ENCODE measurements at places on chromosomes 7 and 10. TPM values are rescaled to one million over a fixed set of nuclear protein-coding genes. Genes with fewer than 3 reads are reported as not detected.

DNA sequence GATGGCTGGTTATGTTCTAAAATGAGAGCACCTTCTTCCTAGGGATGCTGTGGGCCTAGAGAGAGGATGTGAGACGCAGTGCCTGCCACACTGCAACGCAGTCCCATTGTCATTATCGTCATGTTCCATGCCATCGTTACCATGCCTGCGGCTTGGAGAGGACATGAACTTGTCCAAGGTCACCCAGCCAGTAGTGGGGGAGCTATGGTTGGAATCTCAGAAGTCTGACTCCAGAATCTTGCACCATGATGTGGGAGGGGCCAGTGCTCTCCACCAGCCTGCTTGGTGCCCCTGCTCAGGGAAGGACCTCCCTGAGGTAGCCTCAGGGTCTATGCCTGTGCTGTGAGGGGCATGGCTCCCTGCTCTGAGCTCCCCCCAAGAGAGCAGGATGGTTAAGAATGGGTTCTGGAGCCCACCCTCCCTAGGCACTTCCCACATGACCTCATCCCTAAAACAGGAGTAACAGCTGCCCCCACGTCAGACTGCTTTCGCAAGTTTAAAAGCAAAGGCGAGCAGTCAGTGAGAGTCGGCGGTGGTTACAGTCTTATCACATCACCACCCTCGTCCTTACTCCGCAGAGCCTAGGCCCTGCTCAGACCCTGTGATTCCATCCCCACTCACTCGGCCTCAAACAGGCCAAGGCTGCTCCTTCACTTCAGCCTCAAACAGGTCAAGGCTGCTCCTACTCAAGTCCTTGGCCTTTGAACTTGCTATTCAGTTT lies 50.4 kb downstream of the HABP2 start:
- no peak for DNase-seq

GRCh38 chr10:43162604-43163003 lies 24.4 kb downstream of the CSGALNACT2 start:
- DNase-seq = no peak

DNA sequence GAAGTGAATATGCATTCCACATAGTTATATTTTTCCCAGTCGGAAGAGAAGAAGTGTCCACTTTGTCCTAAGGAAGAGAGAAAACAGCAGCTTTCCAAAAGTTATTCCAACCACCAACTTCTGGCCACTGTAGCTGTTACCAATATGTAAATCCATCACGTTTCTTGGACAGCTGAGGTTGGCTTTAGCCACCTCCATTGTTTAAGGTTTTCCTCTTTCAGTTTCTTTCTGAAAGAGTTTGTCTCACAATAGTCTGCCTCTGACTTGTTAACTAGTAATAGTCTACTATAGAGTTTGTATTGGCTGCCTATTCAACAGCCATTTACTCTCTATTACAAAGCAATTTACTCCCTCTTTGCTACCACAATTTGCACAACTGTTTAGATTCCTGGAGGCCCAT lies 457.6 kb upstream of the LRRN3 start:
- no peak for DNase-seq

- DNase-seq = no peak
These were observed 5.0 kb downstream of the MYO1G start for GRCh38 chr7:44973610-44974401.

- DNase-seq = no peak
These were observed 225.9 kb downstream of the TRIL start for GRCh38 chr7:28732071-28732869.

GRCh38 chr7:69129524-69129923 lies 468.8 kb upstream of the AUTS2 start:
- DNase-seq = no peak

DNA sequence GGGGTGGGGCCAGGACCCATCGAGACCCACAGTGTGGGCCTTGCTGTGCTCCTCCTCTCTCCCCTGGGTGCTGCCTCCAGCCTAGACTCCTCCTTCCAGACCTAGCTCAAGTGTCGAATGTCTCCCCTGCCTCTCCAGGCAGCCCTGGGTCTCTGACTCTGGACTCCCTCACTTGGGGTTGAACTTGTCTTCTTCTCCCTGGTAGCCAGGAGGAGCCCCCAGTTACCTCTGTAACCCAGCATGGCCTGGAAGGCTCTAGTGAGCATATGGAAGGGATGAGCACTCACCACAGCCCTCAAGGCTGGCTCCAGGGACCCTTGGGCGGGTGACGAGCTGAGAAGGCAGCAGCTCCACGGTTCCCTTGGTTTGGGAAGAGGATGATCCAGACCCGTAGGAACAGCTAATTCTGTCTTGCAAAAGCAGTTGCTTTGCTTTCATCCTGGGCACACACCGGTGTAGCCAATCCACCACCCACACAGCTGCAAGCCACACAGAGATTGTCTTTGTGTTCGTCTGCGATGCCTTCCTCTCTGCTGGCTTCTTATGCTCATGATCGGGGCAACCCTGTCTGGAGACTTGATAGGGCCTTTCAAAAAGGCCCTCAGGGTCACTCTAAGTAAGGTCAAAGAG lies 52.3 kb upstream of the ANTXRL start:
- no peak for DNase-seq

Gene NEBL
- total RNA-seq = 37.2 TPM

Gene PSPH
- total RNA-seq = 11.5 TPM

Data from sciatic nerve (tissue), 2 donors.